Neural progenitor cell (in vitro differentiated cells): ENCODE measurements at places on chromosomes 1 and 21.

DNA sequence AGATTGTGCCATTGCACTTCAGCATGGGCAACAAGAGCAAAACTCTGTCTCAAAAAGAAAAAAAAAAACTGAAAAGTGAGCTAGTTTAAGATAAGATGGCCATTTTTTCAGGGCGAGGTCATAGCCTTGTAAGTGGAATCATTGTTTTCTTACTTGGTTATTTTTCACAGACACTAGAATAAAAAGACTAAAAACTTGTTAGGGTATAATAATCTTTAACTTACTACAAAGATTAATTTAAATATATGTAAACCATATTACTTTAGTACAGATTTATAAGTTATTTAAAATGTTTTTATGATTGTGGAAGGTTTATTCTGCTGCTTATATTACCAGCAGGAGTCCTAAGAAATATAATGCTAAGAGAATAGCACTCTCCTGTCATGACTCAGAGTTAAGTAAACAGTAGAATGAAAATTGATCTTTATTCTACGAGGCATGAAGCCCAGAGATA is 23.5 kb downstream of the ANGPTL1 start:
- no peak for DNase-seq

DNA sequence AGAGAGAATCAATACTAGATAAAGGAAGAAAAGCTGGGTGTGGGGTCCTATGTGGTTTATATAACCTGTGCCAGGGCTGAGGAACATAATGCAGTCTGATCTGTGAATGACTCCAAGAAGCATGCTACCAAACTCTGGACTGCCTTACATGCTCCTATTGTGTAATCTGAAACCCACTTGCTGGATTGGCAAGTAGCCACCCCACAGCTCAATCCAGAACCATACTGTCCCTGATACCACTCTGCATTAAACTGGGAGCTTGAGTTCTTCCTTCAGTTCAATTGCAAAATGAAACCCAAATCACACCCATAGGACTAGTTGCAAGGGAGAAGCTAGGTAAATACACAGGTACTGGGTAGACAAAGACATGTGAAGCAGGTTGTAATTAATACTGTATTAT is 115.4 kb upstream of the NEGR1 start:
- peak; percentile 9 for DNase-seq

DNA sequence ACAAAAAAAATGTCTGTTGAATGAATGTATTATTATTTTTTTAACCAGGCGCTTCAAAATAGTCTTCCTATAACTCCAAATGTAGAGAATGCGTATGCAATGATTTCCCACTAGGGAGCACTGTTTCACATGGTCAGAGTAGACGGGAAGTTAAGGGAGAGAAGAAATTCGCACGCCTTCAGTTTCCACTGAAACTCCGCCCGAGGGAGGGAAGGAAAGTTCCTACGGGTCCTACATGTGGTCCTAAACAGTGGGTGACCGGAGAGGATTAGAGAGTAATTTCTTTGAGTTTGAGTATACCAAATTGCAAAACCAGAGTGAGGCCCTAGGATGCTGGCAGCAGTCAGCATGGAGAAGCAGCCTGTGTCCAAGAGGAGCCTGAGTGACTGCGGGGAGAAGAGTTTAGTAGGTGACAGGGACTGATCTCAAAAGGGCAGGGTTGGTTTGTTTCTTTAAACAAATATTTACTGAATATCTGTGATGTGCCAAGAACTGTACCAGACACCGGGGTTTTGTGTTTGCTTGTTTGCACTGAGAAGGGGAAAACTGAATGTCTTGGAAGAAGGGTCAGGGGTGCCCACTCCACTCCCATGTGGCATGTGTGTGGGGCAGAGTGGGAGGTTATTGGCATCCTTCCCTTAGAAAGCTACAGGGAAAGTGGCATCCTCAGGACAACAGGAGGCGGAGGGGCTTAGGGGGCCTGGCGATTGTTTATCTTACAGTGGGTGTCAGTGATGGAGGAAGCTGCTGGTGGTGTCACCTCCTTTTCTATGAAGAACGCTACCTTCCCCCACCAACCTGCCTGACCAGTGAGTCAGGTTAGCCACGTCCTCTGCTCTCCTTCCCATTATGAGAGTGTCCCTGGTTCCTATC is 22.8 kb downstream of the RNU5D-1 start:
- DNase-seq: peak; percentile 48

DNA sequence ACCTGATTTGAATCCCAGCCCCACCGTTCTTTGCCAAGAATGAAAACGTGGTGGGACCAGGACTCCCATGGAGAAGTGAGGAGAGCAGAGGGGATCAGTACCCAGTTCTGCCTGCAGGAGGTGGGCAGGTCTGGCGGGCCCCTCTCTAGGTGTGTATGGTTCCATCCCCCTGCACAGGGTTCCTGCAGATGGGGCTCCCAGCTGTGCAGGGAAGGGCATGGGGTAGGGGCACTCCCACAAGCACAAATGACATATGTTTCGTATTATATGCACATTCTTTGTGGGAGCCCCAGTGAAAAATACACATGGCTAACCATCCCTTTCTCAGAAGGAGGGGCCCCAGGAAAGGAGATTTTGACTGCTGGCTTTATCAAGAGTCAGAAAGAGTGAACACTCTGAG is 144.6 kb downstream of the PLPP3 start:
- no peak for DNase-seq

- DNase-seq: no peak
These were observed 99.6 kb upstream of the CACNA1E start for GRCh38 chr1:181383695-181384094.

DNA sequence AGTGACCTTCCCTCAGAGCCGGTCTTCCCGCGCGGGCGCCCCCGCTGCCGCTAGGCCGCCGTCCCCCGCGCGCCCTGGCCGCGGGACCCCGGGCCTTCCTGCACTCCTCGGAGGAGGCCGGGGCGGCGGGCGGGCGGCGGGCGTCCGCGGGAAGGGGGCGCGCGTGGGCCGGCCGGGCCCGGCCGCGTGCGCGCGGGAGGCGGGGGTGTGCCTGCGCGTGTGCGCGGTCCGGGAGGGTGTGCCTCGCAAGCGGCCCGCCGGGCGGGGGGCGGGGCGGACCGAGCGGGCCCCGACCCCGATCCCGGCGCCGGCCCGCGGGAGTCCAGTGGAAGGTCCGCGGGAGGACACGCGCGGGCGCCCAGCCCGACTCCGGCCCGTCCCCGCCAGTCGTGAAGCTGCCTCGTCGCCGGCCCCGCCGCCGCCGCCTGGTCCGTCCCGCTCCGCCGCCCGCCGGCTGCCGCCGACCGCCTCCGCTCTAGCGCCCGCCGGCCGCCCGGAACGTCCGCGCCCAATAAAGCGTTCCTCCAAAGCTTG is 438 bp downstream of the MRPS6 start:
- DNase-seq: peak; percentile 67

DNA sequence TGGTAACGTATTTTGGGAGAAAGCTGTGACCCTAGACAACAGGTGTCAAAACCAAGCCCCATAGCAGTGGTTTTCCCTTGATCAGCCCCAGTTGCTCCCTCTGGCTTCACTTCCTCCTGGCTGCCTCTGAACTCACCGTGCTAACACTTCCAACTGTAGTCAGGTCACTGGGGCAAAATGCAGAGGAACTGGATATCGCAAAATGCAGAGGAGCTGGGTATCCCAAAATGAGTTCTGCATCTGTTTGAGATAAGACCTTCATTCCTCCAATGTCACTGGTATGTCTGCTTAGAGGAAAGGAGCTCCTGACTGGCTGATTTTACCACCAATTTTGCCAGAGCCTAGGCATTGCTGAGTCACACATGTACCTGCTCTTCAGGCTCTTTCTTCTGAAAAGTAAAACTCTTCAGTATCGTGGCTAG is 19.6 kb upstream of the TACSTD2 start:
- DNase-seq: no peak

DNA sequence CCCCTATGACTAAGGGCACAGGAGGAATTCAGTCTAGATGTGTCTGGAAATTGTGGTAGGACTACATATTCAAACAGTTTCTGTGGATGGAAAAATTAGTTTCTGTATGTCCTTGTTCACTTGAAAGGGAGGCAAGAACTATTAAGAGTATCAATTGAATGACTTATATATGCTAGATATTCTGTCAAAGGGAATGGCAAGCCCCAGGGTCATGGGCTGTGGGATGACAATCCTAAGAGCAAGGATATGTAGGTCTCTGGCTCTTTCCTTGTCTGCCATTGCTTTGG is 383.5 kb upstream of the B3GALT2 start:
- DNase-seq: no peak

- DNase-seq: peak; percentile 39
These were observed 771 bp downstream of the RABGAP1L start for GRCh38 chr1:174160109-174160473.

DNA sequence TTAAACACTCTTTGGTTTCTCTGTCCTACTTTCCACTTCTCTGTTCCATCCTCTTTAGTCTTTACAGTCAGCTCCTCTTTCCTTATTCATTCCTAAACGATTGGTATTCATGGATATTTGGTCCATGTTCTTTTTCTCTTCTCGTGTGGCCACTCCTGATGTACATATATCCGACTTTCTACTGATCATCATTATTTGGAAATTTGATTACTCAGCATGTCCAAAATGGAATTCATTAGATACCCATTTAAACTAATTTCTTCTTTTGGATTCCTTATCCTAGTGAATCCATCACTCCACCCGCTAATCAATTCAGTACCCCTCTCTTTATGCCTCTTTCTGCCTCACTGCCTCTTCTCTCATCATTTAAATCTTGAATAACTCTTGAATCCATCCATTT is 43.8 kb upstream of the TNFSF18 start:
- DNase-seq: no peak

DNA sequence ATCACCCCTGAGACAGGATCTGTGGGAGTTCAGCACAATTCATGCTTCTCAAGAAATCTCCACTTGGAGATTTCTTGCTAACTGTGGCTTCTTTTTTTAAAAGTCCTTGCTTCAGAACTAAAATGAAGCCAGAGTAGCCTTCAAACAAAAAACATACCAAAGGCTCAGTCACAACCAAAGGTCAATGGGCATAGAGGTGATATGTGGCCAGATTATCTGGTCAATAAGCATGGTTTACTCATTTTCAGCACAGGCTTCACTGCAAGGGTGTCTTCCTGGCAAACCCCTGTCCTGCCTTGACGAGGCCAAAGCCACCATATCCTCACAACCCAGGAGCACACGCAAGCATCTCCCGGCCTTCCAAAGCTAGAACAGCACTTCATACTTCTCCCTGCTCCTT is 11.2 kb upstream of the SPRR4 start:
- DNase-seq: no peak

DNA sequence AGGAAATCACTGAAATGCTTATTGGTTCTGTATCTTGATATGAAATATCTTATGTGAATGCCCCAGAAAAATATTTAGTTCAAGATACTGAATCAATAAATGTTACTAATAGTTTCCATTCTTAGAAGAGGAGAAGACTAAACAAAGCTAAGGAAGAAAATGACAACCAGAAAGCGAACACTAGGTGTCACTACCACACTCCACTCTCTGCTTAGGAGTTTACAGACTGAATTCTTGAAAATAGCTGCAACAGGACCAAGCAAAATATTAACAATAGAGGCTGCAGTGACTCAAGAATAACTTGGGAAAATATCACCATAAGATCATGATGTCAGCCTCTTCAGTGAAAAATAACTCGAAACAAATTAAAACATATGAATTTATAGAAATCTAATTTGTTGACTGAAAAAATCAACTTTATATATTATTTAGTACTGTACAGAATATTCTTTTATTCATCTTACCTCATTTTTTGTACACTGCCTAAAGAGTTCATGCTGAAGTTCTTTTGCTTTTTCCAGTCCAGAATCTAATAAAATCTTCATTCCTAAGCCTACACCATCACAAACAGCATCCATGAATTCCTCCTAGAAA is 61.6 kb downstream of the KIF14 start:
- DNase-seq: peak; percentile 23

DNA sequence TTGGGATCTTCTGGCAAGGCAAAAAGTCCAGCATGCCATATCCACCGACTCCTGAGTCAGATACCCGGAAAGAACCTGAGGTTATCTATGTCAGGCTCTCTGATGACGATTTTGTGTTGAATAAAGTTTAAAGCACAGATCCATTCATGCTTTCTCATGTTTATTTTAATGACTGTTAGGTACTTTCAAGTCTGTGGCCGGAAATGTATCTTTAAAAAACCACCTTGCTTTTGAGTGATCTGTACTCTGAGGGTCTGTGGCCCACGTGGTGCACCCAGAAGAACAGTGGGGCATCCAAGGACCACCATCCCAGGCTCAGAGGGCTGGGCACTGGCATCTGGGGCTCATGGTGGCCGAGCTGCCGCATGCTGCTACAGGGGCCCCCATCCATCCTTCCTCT is 30.1 kb upstream of the VASH2 start:
- DNase-seq: no peak

DNA sequence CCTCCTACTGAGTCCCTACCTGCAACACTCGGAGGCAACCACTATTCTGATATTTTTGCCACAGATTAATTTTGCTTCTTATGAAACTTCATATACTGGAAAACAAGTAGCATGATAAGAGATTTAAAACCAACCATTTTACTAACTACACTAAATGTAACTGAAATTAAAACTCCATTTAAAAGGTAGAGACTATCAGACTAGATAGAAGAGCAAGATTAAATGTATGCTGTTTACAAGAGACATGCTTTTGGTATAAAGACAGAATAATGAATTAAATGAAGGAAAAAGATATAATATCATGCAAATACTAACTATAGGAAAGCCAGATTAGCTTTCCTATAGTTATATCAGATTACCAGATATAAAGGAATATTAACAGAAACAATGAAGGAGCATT is 175.9 kb downstream of the DYRK1A start:
- DNase-seq: no peak

- no peak for DNase-seq
These were observed 126.2 kb downstream of the SIK1 start for GRCh38 chr21:43300496-43301408.

DNA sequence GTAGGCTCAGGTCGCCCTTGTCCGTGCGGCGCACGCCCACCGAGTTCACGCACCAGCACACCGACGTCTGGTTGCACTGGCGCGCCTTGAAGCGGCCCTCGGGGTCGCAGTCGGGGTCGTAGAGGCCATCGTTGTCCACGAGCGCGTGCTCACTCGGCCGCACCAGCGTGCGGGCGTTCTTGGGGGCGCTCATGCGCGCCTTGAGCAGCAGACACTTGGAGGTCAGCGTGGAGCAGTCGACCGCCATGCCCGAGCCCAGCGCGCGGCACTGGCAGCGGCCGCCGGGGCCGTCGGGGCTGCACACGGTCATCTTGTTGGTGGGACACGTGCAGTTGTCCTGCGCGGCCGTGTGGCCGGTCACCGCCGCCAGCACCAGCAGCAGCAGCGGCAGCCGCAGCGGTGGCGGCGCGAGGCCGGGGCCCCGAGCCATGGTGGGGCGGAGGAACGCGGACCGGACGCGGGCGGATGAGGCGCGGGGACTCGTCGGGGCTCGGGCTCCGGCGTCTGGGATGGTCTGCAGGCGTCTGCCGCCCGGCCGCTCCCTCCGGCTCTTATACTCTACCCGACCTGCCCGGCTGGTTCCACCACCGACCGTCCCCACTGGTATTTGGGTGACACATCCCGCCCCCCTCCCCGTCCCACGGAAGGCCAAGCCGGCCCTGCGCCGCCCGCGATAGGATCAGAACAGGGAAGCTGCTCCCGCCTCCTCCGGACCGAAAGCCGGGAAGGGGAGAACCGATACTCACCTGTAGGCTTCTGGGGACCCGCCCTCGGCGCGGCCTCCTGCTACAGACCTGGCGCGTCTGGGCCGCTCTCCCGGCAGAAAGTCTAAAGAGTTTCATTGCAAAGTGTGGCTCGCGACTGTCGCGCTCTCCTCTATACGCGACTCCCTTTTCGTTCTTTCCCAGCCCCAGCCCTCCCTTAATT is at the start of gene TACSTD2:
Gene TACSTD2 (minus strand): TSS at position 526 of the 927 bp plus-strand sequence. CDS start 96 bp downstream, at position 430.
- peak; percentile 53 for DNase-seq

GRCh38 chr1:33047839-33048305 is 11.2 kb upstream of the AK2 start:
- DNase-seq: no peak

GRCh38 chr1:63269571-63269970 is 52.8 kb upstream of the FOXD3 start:
- DNase-seq: no peak
